Central memory CD8-positive, alpha-beta T cell (primary cell): ENCODE measurements at places on chromosomes 5 and 9.

GRCh38 chr5:138927544-138927943 lies 52.4 kb upstream of the LRRTM2 start:
- DNase-seq: no peak
- H3K27ac ChIP-seq: no peak overlapping the region
- H3K4me3 ChIP-seq: no peak overlapping the region
- no peaks in the 10 kb centered on the region for H3K4me1 ChIP-seq

GRCh38 chr9:93308676-93309075 lies 124.7 kb downstream of the WNK2 start:
- H3K36me3 ChIP-seq: no peaks in the 10 kb centered on the region
- no peak overlapping the region for H3K27ac ChIP-seq
- peaks cover 25% of the 10 kb centered on the region for H3K27me3 ChIP-seq
- DNase-seq: no peak
- no peak overlapping the region for H3K4me3 ChIP-seq

DNA sequence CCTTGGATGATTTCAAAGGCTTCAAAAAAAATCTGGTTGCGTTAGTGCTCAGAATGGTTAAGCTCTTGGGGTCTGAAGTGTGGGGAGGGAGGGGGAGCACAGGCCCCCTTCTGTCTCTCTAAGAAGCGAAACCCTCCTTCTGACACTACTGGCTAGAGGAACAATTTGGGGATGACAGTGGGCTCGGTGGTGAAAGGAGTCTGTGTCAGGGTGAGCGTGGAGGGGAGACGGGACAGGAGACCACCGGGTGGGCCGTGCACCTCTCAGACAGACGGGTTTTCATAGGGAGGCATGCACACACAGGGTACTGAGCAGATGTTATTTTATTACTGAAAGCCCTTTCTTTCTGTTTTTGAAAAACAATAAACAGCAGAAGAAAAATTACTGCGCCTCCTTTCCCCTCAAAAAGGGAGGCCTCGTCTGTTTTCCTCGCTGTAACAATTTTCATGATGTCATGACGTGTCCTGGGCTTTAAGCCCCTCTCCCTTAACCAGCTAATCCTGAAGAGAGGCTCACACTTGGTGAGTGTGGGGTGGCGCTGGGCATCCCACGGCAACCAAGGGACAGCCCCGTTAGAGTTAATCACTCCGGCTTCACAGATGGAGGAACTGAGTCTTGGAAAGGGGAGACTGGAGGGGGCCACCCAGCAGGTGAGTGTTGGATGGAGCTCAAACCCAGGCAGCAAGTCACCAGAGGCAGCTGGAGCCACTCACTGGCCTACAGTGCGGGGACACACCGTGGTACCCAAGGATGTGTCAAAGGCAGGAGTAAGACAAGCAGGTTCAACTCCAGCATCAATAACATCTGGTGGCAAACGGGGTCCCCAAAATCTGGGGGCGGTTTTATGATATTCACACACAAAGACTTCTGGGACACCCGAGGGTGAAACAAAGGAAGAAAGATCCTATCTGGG lies 53.4 kb downstream of the PTCH1 start:
- H3K36me3 ChIP-seq: peaks cover 43% of the 10 kb centered on the region
- peaks cover 52% of the 10 kb centered on the region for H3K4me1 ChIP-seq
- peak overlapping the region; percentile 77 for H3K4me3 ChIP-seq
- peak overlapping the region; percentile 34 for H3K27ac ChIP-seq
- no peaks in the 10 kb centered on the region for H3K27me3 ChIP-seq

DNA sequence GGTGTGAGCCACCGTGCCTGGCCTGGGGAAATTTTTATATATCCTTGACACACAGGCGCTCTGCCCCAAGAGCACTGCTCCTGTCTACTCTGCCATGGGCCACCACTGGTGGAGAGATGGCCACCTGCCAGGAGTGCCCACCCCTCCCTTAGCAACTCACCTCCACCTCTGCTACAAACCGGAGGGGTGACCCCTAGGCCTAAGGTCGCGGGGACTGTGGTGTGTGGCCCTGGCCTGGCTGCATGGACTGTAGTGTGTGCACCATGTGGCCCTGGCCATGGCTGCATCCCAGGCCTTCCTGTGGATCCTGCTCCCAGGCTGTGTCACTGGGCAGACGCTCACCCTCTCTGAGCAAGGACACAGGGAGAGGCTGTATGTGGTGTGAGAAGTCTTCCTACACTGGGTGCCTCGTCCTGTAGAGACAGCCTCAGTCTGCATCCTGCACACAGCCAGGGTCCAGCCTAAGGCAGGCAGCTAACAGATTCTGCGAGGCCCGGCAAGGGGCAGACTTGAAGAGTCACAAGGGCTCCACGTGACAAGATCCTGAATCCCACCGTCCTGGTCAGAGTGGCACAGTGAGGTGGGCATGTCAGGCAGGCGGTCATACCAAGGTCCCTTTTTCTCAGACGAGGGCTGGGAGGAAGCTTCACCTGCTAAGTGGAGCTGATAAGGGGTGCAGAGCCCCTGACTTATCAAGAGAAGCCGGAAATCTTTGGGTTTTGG lies 10.3 kb downstream of the NINJ1 start:
- H3K27me3 ChIP-seq: no peaks in the 10 kb centered on the region
- H3K27ac ChIP-seq: peak overlapping the region; percentile 69
- H3K4me1 ChIP-seq: peaks cover 49% of the 10 kb centered on the region
- H3K36me3 ChIP-seq: peaks cover 54% of the 10 kb centered on the region
- DNase-seq: no peak

DNA sequence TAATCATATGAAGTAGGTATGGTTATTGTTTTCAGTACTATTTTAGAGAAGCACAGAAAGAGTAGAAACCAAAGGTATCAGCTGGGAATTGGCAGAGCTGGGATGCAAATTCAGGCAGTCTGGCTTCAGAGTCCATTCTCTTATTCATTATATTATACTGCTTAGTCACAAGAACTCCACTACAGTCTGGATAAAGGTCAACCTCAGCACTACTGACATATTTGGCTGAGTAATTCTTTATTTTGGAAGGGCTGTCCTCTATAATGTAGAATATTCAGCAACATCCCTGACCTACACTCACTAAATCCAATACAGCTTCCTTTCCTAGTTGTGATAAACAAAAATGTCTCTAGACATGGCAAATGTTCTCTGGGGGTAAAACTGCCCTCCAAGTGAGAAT lies 37.6 kb downstream of the PTGER4 start:
- H3K27me3 ChIP-seq: no peaks in the 10 kb centered on the region
- H3K27ac ChIP-seq: no peak overlapping the region
- H3K36me3 ChIP-seq: peaks cover 21% of the 10 kb centered on the region
- no peak overlapping the region for H3K4me3 ChIP-seq
- peaks cover 7% of the 10 kb centered on the region for H3K4me1 ChIP-seq

DNA sequence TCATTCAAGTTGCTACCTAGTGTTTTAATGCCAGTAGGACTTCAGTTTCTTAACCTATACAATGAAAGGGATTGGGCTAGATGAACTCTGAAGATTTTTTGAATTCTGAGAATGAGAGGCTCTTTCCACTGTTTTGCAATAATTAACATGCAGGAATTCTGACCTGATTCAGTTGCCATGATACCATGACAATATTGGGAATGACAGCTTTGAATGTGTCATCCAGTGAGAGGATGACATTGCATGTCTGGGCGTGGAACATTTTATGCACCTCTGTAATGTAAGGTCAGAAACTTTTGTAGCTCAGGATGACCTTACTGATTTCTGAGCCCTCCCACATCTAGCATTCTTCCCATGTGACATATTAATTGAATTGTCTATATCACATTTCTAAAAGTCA lies 30.6 kb upstream of the SPINK5 start:
- no peaks in the 10 kb centered on the region for H3K27me3 ChIP-seq
- no peak overlapping the region for H3K27ac ChIP-seq
- H3K36me3 ChIP-seq: no peaks in the 10 kb centered on the region
- no peaks in the 10 kb centered on the region for H3K4me1 ChIP-seq

- H3K27ac ChIP-seq: no peak overlapping the region
- H3K36me3 ChIP-seq: peaks cover 13% of the 10 kb centered on the region
- no peaks in the 10 kb centered on the region for H3K4me1 ChIP-seq
- DNase-seq: no peak
- no peaks in the 10 kb centered on the region for H3K27me3 ChIP-seq
Observed at GRCh38 chr5:134837530-134838181, 8.1 kb upstream of the C5orf24 start.
